Activated naive CD8-positive, alpha-beta T cell treated with anti-CD3 and anti-CD28 coated beads for 36 hours (primary cell): ENCODE measurements at places on chromosomes 6 and 20.
A peak's percentile ranks its signal among the peaks of the same experiment; 100 is the strongest.

DNA sequence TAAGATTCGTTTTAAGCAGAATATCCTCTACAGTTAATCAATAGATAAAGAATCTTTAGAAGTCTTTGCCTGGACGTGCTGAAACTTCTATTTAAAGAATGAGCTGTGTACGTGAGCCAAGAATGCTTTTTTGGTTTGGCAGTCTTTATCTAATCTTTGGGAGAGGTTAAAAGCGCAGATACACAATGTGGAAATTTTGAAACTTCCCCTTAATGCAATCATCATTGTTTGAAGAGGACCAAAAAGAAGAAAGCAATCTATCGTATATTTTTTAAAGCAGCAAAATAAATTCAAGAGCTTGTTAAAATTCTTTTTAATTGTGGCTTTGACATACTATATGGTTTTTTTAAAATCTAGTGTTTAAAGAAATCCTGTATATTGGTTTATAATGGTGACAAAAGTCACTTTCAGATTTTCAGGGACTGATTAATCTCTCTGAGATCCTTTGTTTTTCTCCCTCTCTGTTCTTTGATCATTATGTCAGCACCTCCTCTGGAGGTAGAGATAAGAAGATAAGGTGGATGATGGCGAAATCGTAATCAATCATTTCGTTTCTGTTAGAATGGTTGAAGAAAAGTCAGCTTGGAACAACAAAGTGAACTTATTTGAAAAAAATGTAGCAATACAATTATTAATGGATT, 92.1 kb upstream of the FAM184A start:
- no peak overlapping the region for H3K27ac ChIP-seq
- no peak overlapping the region for H3K4me3 ChIP-seq
- no peaks in the 10 kb centered on the region for H3K4me1 ChIP-seq
- H3K27me3 ChIP-seq: peaks cover 6% of the 10 kb centered on the region

- H3K4me1 ChIP-seq: peaks cover 9% of the 10 kb centered on the region
- no peak for DNase-seq
- no peak overlapping the region for H3K27ac ChIP-seq
- H3K36me3 ChIP-seq: peaks cover 18% of the 10 kb centered on the region
- no peaks in the 10 kb centered on the region for H3K27me3 ChIP-seq
- no peak overlapping the region for H3K4me3 ChIP-seq
Observed at GRCh38 chr6:110232450-110232849, 52.2 kb downstream of the CDC40 start.

GRCh38 chr6:34696189-34696738, 303 bp downstream of the ILRUN start:
- H3K27ac ChIP-seq: peak overlapping the region; percentile 84
- DNase-seq: no peak
- peak overlapping the region; percentile 92 for H3K4me3 ChIP-seq

- H3K27me3 ChIP-seq: no peaks in the 10 kb centered on the region
- no peaks in the 10 kb centered on the region for H3K36me3 ChIP-seq
- no peak overlapping the region for H3K4me3 ChIP-seq
Observed at GRCh38 chr6:25022140-25022553, 86.4 kb upstream of the RIPOR2 start.

GRCh38 chr6:123515715-123516114, 121.0 kb downstream of the TRDN start:
- H3K4me1 ChIP-seq: no peaks in the 10 kb centered on the region
- H3K27me3 ChIP-seq: no peaks in the 10 kb centered on the region
- no peak overlapping the region for H3K4me3 ChIP-seq
- no peak overlapping the region for H3K27ac ChIP-seq

- no peaks in the 10 kb centered on the region for H3K4me1 ChIP-seq
- no peak overlapping the region for H3K27ac ChIP-seq
- DNase-seq: no peak
- H3K4me3 ChIP-seq: no peak overlapping the region
- no peaks in the 10 kb centered on the region for H3K27me3 ChIP-seq
Observed at GRCh38 chr6:90978046-90978445, 391.2 kb upstream of the MAP3K7 start.

GRCh38 chr20:10622657-10623418, 51.0 kb downstream of the JAG1 start:
- H3K27me3 ChIP-seq: no peaks in the 10 kb centered on the region
- peaks cover 28% of the 10 kb centered on the region for H3K36me3 ChIP-seq
- no peak overlapping the region for H3K4me3 ChIP-seq
- no peak for DNase-seq
- no peak overlapping the region for H3K27ac ChIP-seq

GRCh38 chr6:163626073-163626867, 211.8 kb downstream of the QKI start:
- H3K4me3 ChIP-seq: no peak overlapping the region
- no peaks in the 10 kb centered on the region for H3K4me1 ChIP-seq
- peaks cover 23% of the 10 kb centered on the region for H3K27me3 ChIP-seq
- H3K27ac ChIP-seq: no peak overlapping the region

- H3K4me3 ChIP-seq: no peak overlapping the region
- H3K4me1 ChIP-seq: peaks cover 13% of the 10 kb centered on the region
- DNase-seq: no peak
Observed at GRCh38 chr6:38436726-38437465, 202.8 kb downstream of the BTBD9 start.

- no peak overlapping the region for H3K27ac ChIP-seq
- H3K4me3 ChIP-seq: no peak overlapping the region
- H3K27me3 ChIP-seq: no peaks in the 10 kb centered on the region
- no peaks in the 10 kb centered on the region for H3K36me3 ChIP-seq
- no peaks in the 10 kb centered on the region for H3K4me1 ChIP-seq
Observed at GRCh38 chr6:129623008-129623732, 86.8 kb downstream of the ARHGAP18 start.

GRCh38 chr6:161265975-161266374, 7.9 kb downstream of the AGPAT4 start:
- no peak overlapping the region for H3K4me3 ChIP-seq
- H3K27ac ChIP-seq: no peak overlapping the region
- no peaks in the 10 kb centered on the region for H3K4me1 ChIP-seq
- H3K27me3 ChIP-seq: no peaks in the 10 kb centered on the region
- DNase-seq: no peak

DNA sequence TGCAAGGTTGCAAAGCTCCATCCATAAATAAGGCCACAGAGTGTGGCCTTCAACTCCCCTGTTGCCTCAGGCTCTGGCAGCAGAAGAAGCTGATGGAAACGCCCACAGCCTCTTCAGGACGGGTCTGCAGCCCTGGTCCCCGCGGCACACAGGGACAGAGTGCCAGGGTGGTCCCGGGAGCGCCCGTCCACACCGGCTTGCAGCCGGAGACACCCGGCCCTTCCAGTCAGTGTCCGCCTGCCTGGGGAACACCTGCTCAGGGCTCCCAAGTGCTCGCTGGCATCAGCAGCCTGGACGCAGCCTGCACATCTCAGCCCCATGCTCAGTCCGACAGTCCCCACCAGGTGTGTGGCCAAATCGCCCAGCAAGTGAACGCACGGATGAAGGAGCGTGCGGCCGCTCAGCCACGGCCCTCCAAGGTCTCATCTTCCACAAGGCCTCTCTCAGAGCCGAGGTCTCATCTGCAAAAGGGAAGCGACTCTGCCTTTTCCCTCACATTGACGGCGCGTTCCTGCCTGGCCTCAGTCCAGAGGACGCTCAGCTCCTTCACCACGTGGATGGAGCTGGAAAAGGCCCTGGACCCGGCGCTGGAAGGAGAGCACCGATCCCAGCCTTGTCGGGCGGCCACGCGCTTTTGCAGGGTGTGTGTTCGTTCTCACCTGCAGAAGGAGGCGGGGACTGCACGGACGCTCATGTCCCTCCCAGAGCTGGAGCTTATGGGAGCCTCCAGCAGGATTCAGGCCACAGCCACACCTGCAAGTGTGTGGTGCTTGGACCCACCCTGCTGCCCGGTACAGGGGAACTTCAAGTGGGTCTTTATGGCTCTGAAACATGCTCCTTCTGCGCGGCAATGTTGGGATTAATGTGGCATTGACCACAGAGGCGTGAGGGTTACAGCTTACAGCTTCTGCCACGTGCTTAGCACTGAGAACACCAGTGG, 180.4 kb downstream of the DLL1 start:
- H3K27me3 ChIP-seq: no peaks in the 10 kb centered on the region
- H3K27ac ChIP-seq: no peak overlapping the region
- DNase-seq: no peak
- H3K4me3 ChIP-seq: no peak overlapping the region
- no peaks in the 10 kb centered on the region for H3K4me1 ChIP-seq

- peaks cover 31% of the 10 kb centered on the region for H3K27me3 ChIP-seq
- DNase-seq: no peak
- H3K4me3 ChIP-seq: no peak overlapping the region
- no peaks in the 10 kb centered on the region for H3K36me3 ChIP-seq
Observed at GRCh38 chr20:54344832-54345231, 130.6 kb upstream of the DOK5 start.

- peaks cover 84% of the 10 kb centered on the region for H3K4me1 ChIP-seq
- H3K4me3 ChIP-seq: no peak overlapping the region
- DNase-seq: no peak
- no peaks in the 10 kb centered on the region for H3K27me3 ChIP-seq
- H3K27ac ChIP-seq: no peak overlapping the region
- H3K36me3 ChIP-seq: peaks cover 64% of the 10 kb centered on the region
Observed at GRCh38 chr20:59170406-59171349, 7.1 kb downstream of the ZNF831 start.

DNA sequence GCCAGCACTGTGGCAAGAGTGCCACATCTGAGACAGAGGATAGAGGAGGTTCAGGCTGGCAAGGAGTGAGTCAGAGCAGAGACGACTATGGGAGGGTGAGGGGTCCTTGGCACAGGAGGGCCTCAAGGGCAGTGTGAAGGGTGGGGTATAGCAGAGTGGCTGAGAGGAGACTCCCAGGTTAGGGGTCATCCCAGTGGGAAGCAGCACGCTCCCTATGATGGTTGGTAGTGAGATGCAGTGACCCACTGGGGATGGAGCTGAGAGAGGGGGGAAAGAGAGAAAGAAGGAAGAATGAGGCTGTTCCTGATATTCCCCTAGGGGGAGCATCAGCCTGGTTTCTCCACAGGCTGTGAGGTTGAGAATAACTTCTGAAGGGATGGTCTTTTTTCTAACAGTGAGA, 97.3 kb downstream of the INSM1 start:
- no peaks in the 10 kb centered on the region for H3K27me3 ChIP-seq
- H3K27ac ChIP-seq: no peak overlapping the region
- peaks cover 10% of the 10 kb centered on the region for H3K4me1 ChIP-seq
- H3K4me3 ChIP-seq: no peak overlapping the region
- DNase-seq: no peak

DNA sequence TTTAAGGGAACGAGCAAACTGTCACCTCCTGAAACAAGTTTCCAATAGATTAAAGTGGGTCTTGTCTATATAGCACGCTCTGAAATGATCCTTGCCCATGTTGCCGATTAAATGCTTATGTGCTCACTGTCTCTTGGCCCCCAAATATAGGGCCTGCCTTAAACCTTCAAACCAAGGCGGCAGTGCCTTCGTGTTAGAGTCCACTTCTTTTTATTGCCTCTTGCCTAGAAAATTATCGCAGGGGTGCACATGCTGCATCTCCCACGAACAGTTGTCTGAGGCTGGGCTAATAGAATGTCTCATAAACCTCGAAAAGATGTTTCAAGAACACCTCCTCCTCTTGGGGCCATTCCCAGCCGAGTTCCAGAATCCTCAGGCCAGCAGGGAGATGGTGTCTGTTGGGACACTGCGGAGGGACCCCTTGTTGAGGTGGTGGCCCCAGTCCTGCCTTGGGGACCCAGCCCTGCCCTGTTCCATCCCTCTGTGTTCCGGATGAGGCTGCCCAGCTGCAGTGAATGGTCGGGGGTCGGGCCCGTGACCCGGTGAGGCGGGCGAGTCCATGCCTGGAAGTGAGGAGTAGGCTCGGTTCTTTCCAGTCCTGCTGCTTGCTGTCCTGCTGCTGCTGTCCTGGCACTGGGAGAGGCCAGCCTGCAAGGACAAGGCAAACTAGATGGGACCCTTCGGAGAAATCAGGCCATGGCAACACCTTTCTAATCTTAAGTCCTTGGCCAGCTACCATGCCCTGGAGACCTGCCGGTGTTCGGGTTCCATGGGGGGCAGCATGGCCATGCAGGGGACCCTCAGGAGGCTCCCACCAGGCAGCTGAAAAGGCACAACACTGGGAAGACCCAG, 34.7 kb upstream of the SLCO4A1 start:
- H3K4me1 ChIP-seq: peaks cover 11% of the 10 kb centered on the region
- H3K4me3 ChIP-seq: no peak overlapping the region
- H3K36me3 ChIP-seq: no peaks in the 10 kb centered on the region
- H3K27me3 ChIP-seq: peaks cover 7% of the 10 kb centered on the region
- no peak for DNase-seq

DNA sequence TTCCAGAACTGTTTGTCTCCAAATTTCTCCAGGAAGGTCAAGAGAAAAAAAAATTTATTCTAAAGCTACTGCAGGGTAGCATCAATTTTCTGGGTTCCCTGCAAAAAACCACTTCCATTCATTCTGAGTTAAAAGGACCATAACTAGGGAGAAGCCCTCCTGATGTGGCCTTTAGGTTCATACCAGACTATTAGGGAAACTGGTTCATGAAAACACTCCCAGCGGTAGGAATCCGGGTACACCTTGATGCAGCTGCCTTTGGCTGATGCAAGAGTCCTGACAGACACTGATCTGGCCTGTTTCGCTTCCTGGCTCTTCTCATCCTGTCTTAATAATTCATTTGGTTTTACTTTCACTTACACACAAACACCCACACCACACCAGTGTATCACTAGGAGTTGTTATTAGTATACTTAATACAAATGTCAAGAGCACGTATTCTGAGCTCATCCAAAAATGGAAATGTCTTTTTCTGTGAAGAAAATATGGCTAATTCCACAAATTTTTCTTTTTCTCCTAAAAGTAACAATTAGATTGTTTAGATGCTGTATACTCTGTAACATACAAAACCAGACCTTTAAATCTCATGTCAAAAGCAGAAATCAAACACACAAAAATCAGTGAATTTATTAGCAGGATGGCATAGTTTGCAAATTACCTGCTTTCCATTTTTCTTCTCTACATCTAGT, 38.4 kb upstream of the ARHGAP18 start:
- H3K27ac ChIP-seq: peak overlapping the region; percentile 98
- peaks cover 6% of the 10 kb centered on the region for H3K36me3 ChIP-seq
- DNase-seq: peak; percentile 61
- H3K27me3 ChIP-seq: no peaks in the 10 kb centered on the region
- H3K4me1 ChIP-seq: peaks cover 68% of the 10 kb centered on the region

DNA sequence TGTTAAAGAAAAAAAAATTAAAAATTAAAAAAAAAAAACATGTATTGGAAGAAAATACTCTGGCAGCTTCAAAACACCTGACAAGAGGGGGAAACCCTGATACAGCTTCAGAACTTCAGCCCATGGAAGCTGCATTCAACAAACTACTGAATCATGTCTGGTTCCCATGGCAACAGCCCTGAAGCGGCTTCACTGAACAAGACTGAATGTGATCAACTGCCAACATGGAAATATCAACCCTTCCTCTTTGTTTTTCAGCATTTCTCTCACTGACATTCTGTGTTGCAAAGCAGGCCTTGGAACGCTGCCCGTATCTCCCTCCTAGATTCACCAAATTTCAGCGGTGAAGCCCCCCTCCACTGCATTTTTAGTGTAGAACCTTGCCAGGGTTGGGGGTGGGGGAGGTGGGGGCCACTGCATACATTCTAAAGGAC, 91.3 kb upstream of the SHLD1 start:
- DNase-seq: peak; percentile 40
- peaks cover 14% of the 10 kb centered on the region for H3K4me1 ChIP-seq
- no peak overlapping the region for H3K27ac ChIP-seq
- no peaks in the 10 kb centered on the region for H3K27me3 ChIP-seq
- H3K36me3 ChIP-seq: no peaks in the 10 kb centered on the region
